ENCODE measurements at places on chromosomes 16 and 17.

DNA sequence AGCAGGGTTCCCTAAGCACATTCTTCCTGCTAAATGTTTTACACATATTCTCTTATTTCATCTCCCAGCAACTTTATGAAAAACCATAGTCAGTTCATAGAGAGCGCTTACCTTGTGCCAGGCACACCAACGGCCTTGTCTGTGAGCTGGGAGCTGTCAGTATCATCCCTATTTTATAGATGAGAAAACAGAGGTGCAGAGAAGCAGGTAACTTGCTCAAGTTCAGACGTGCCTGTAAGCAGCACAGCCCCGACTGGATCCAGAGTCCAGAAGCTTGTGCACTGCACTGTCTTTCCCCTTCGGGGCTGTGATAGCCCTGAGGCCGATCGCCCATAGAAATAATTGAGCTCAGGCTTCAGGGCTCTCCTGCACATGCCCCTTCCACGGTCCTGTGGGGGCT, 6.2 kb downstream of the AQP8 start:
- no peak for DNase-seq

GRCh38 chr16:14150796-14151195, 79.7 kb downstream of the MRTFB start:
- DNase-seq: no peak

GRCh38 chr16:85987750-85988078, 88.8 kb downstream of the IRF8 start:
- no peak for DNase-seq

DNA sequence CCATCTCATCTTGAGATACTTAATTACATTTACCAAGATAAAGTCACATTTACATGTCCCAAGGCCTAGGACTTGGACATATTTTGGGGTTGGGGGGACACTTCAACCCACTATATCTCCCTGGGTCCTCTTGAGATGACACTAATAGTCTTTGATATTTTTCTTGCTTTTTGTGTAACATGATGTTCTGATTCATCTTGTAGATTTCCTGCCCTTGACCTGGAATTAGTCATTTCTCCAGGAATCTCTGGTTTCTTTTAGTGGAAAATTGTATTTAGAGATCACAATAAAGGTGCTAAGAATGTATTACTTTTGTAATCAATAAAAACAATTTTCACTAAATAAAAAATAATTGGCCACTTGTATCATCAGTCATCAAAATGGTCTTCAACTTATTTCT, 157.3 kb downstream of the VPS53 start:
- no peak for DNase-seq

DNA sequence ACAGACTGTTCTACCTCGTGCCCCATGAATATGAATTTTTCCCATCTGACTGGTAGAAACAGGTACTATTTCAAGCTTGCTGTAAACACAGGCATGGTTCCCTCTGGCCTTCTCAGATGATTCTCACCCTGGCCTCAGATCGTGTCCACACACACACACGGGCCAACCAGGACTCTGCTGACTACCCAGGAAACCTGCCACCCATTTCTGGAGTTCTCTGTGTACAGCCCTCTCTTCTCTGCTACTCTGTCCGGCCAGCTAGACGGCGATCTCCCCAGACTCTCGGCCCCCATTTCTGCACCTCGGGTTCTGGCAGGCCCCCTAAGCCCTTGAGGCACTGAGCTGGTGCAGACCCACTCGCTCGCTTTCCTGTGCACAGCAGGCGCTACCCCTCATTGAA, 31.2 kb downstream of the RPA1 start:
- DNase-seq: no peak

- no peak for DNase-seq
Measured at GRCh38 chr16:69438465-69438864, 14.0 kb downstream of the CYB5B start.

DNA sequence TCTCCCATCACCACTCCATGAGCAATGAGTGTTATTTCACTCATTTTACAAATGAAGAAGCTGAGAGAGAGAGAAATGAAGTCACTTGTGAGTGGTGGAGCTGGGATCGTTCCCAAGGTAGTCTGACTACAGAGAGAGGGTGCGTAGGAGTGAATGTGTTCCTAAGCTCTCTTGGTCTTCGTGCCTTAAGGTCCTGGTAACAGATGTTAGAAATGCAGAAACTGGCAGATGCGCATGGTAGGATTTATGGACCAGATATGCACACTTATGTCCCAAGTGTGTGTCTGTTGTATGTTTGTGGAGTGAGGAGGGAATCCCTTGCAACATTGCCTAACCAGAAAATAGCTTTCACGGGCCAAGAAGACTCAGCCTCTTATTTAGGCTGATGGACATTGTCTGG, 93.2 kb upstream of the ZNF469 start:
- no peak for DNase-seq

GRCh38 chr16:17370731-17371285, 100.0 kb downstream of the XYLT1 start:
- no peak for DNase-seq

DNA sequence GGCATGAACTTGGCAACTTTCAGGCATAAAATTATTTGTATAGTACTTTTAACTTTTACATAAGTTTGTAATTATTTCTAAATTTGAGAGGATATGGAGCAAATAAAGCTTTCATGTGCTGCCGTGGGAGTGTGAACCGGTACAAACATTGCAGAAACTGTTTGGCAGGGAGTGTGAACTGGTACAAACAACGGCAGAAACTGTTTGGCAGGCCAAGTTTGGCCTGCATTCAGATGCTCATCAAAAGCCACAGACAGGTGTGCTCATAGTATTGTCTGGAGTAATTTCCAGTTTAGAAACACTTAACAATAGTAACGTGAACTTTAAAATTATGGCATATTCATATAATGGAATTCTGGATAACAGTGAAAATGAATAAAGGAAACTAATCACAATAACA, 73.8 kb upstream of the ATP2A3 start:
- no peak for DNase-seq

GRCh38 chr17:43759836-43760235, 1.2 kb upstream of the SOST start:
- DNase-seq: no peak

GRCh38 chr17:72146371-72146770, 25.6 kb downstream of the SOX9 start:
- DNase-seq: no peak

GRCh38 chr17:79360196-79360595, 250.7 kb downstream of the RBFOX3 start:
- no peak for DNase-seq

DNA sequence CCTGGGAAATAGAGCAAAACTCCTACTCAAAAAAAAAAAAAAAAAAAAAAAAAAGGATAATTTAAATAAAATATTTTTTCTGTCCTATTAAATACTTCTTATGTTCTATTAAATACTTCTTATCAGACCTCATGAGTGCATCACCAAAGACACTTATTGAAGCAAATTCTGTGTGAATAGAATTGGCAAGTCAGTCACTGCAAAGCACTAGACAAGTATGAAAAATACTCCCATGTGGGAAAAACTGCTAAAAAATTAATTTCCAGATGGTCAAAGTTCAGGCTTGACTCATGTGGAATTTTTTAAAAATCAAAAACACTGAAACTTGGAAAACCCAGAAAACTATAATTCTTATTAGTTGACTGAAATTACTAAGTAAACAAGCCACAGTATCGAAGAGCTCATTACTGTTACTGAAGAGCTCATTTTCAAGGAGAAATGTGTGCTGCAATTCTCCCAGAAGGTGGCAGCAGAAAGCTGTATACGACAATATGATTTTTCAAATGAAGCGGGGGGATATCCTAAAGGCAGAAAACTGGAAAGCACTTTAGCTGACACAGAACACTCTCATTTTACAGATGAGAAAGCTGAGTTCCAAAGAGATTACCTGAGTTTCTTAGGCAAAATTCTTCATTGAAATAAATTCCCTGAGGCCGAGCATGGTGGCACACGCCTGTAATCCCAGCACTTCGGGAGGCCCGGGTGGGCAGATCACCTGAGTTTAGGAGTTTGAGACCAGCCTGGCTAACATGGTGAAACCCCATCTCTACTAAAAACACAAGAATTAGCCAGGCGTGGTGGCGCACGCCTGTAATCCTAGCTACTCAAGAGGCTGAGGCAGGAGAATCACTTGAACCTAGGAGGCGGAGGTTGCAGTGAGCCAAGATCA, 15.9 kb upstream of the FBXO47 start:
- DNase-seq: no peak
